ENCODE measurements at places on chromosomes 2 and 18.

DNA sequence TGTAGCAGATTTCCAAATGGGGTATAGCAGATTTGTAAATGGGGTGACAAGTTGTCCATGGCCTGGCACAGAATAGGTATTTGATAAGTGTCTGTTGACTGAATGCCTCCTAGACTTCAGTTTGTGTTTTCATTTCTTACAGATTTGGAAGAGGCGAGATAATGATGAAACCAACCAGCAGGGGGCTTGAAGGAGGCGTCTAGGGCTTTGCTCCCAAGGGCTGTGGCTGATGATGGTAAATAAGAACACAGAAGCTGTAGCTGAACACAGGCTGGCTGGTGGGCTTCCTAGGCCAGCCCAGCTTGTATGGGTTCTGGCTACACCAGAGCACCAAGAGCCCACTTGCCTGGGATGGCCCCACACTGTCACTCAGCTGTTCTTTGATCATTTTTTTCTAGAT, 19.4 kb downstream of the SFTPB start:
- no peak for DNase-seq

- no peak for DNase-seq
These were observed 4.6 kb upstream of the SEH1L start for GRCh38 chr18:12943215-12943614.

GRCh38 chr2:2547911-2548310, 216.8 kb upstream of the MYT1L start:
- no peak for DNase-seq

DNA sequence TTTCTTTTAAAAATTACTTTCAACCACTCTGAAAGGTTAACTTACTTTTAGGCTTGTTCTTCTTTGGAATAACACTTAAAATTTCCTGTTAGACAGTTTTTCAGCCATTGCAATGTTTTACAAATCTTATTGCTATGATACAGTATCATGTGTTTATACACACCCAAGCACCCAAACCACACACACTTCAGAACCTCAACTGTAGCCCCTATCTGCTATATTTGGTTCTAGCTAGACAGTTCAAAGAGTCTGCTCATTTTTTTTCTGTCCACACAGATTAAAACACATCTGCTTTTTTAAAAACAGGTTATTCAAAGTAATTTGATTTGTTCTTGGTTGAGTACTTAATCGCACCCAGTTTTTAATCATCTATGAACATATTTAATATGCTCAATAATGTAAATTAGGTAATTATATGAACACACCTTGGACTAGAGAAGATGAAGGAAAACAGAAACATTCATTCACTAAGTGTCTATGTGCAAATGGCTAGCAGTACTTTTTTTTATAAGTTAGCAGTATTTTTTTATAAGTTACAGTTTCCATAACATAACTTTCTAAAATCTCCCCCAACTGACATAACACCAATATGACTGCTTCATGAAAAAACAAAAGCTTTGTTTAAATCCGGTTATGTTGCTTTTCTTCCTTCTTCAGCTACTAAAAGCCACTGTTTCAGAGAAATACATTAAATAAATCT, 17.6 kb downstream of the FBXO11 start:
- no peak for DNase-seq

GRCh38 chr2:111207851-111208250, 87.1 kb downstream of the BCL2L11 start:
- DNase-seq: no peak

- no peak for DNase-seq
These were observed 26.1 kb upstream of the SALL3 start for GRCh38 chr18:78953566-78953965.

Data from NCI-H345 (cell line).